Cerebellar nuclear complex (tissue), 1 donor: ENCODE measurements at places on chromosomes 1 and 21.

- no peak for DNase-seq
Observed at GRCh38 chr1:206856674-206857464, 8.6 kb upstream of the IL20 start.

DNA sequence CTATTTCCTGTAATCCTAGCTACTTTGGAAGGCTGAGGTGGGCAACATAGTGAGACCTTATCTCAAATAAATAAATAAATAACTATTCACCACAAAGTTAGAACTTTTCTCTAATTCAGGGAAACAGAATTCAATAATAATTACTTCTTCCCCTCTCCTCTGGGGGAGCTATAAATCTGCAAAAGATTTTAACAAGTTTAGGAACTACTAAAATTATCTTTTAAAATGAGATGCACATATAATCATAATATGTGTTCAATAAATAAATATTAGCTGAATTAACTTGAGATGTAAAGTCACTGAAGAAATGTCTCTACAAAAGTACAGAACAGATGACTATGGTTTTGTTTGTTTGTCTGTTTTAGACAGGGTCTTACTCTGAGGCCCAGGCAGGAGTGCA is 14.1 kb downstream of the WDR47 start:
- DNase-seq, result no peak

DNA sequence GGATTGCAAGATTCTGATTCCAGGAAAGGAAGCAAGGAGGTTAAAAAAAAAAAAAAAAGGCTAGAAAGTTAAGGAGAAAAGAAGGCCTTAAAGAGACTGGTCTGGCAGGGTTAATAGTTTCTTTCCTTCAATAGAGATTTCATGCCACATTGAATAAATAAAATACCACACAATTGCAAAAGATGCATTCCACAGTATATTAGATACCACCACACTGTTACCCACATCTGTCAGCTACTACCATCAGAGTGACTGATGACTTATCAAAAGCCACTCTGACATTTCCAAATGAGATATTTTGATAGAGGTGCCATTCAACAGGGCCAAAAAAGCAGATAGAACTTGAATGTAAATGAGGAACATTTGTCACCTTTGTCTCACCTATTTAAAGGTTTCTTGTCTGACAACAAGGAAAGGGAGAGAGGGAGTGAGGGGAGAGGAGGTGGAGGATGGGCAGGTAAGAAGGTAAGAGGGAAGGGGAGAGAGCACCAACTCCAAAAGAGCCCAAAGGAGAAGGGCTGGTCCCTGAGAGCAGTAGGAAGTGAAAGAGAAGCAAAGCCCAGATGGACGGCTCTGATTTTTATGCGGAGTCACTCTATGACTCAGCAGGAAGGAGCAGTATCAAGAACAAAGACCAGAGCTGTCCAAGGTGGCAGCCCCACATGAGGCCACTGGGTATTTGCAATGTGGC is 38.3 kb downstream of the LRRN2 start:
- no peak for DNase-seq

DNA sequence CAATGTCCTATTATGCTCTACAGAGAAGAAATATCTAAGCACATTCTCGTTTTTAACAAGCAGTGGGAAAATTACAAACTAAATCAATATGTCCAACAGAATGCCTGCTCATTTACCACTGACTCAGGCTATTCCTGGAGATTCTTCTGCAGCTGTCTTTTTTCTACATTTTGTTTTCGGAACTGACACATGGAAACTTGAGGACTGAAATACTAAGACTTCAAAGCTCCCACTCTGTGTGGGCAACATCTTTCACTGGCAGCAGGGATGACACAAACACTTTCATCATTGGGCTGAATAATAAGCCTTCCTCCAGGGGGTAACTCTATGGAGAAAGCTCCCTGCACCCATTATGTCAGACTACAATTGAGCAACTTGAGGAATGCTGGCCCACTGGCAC is 175.5 kb upstream of the NCAM2 start:
- DNase-seq, result no peak

GRCh38 chr1:156025876-156026275 is 5.1 kb upstream of the SSR2 start:
- no peak for DNase-seq

DNA sequence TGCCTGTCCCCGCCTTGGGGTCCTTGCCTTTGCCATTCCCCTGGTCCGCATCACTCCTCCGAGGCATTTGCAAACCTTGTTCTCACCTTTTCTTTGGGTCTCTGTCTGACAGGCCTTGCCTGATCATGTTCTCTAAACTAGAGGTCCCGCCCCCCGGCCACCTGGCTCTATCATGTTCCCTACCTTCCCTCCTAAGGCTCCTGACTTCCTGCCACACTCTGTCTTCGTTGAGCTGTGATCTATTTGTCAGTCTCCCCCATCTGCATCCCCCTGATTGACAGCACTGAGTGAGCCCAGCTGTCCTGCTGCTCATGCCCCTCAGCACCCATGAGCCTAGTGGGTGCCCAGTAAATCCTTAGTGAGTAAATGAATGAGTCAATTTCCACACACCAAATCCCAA is 22.8 kb downstream of the ERG start:
- DNase-seq, result no peak

GRCh38 chr1:26389604-26390247 is 17.2 kb upstream of the ZNF683 start:
- no peak for DNase-seq

DNA sequence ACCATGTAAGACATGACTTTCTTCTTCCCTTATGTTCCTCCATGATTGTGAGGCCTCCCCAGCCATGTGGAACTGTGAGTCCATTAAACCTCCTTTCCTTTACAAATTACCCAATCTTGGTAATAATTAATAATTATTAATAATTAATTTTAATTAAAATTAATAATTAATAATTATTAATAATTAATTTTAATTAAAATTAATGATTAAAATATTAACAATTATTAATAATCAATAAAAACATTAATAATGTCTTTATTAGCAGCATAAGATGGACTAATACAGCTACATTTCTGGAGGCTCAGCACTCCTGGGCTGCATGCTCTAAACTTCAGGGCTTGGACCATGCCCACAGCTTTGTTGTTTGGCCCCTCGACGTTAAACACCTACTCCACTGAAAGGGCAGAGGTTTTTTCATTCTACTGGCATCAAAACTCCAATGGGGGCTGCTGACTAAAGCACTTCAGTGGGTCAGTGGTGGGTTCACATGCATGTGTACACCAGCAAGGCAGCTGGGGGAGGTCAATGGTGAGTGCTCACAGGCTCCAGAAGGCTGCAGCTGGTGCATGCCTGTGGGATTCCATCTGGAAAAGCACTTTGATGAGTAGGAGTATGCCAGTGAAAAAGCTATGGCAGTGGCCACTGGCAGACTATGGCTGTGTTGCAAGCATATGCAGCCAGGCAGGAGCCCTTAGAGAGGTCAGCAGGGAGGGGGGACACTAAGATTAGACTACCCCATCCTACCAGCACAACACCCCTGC is 561.3 kb downstream of the NCAM2 start:
- DNase-seq, result no peak

DNA sequence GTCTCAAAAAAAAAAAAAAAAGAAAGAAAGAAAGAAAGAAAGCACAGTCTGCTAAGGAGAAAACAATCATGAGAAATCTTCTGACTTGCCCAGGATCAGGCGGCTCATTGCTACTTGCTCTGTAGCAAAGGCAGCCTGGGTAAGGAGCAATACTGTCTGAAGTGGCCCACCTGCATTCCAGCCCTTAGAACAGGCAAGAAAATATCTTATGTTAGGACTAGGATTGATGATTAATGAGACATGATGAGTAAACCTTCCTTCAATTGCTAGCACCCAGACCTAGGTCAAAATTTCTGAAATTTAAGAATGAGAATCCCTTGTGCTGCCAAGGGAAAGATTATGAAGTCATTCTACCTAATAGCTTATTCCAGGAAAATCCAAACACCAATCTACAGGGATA is 140.8 kb downstream of the DSCAM start:
- no peak for DNase-seq

DNA sequence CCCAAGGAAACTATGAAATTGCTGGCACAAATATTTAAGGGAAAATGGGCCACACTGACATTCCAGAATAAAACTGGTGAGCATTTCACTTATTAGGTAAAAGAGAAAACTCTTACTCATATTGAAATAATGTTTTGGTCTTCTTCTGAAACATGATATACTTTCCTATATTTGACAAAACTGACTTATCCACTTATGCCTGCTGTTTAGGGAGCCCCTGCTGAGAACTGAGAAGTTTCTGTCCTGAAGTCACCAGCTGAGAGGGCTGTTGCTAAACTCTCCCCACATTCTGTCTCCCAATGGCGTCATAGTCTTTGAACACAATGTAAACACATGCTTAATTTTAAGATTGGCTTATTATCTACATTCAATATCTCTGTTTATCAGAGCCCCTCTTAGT is 46.8 kb upstream of the ZC3H11B start:
- DNase-seq, result no peak

DNA sequence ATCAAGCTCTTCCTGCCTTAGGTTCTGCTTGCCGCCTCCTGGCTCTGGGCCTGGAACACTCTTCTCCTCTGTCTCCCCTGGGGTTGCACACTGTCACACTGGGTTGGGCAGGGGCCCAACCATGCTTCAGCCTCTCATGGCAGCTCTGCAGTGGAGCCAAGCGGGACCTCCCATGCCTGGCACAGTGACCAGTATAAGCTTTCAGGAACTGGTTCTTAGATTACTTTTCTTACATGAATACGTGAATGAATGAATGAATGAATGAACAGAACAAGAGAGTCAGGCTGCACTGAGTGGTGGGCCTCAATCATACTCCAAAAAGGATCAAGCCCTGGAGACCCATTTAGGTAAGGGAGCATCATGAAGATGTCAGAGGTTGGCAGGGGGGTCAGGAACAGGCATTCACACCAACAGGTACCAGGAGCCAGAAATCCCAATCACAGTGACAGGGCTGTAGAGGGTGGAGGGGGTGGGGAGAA is 30.8 kb upstream of the TMEM125 start:
- DNase-seq, result no peak

GRCh38 chr1:114081437-114082303 is 72.0 kb downstream of the SYT6 start:
- DNase-seq, result no peak

- no peak for DNase-seq
Observed at GRCh38 chr1:61672376-61672775, 52.6 kb downstream of the TM2D1 start.

- DNase-seq, result no peak
Observed at GRCh38 chr1:155272466-155273342, 600 bp downstream of the CLK2 start.

DNA sequence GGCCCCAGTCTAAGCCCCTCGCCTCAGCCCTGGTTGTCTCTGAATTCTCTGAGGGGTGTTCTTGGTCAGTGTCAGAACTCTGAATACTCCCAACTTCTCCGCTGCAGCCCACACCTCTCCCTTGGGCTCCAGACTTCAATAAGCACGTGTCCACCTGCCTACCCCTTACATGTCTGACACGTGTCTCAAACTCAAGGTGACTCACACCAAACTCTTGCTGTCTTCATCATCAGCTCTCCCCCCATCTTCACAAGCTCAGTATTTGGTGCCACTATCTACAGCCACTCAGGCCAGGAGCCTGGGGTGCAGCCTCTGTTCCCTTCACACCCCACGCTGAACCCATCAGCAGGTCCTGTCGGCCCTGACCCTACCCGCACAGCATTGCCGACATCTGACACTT is 18.8 kb upstream of the UBXN10 start:
- no peak for DNase-seq

DNA sequence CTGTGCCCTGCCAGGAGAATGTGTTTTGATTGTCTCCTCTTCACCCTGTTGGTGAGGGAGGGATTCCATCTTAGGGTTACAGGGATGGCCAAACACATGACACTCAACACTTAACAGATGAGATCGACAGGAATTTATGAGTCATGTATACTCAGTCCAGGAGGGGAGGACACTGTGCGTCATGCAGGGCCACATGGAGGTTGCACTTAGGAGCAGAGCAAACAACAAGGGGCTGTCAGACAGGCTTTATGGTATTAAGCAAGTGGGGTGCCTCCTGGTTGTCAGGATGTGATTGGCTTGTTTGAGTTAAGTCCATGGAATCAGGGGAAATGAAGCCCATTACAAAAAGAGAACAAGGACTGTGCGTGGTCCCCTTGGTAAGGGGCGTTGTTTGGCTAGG is 26.9 kb downstream of the EDARADD start:
- no peak for DNase-seq

GRCh38 chr1:112673592-112674439 is 643 bp upstream of the MOV10 start:
- no peak for DNase-seq

GRCh38 chr1:58584082-58584895 is 7.2 kb upstream of the TACSTD2 start:
- DNase-seq, result no peak

DNA sequence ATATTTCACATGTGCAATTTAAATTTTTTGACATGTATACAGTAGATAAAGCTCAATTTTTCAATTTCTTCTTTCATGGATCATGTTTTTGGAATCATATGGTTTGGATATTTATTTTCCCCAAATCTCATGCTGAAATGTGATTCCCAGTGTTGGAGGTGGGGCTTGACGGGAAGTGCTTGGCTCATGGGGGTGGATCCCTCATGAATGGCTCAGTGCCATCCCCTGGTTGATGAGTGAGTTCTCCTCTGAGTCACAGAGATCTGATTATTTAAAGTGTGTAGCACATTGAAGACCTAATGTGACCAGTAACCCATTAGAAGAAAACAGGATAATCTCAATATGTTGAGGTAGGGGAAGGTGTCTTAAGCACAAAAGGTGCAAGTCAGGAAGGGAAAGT is 9.1 kb upstream of the IFI16 start:
- DNase-seq, result no peak

GRCh38 chr1:66035616-66036245 is 243.0 kb downstream of the PDE4B start:
- no peak for DNase-seq

DNA sequence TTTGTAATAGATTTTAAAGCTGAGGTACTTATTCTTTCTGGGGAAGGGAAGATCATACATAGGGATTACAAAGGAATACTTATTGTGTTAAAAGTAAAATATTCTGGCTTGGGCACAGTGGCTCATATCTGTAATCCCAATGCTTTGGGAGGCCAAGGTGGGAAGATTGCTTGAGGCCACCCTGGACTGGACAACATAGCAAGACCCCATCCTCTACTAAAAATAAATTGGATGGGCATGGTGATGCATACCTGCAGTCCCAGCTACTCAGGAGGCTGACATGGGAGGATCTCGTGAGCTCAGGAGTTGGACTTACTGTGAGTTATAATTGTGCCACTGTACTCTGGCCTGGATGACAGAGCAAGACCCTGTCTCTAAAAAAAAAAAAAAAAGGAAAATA is 27.6 kb downstream of the GABPB2 start:
- no peak for DNase-seq

GRCh38 chr1:71047635-71048607 is at the start of gene PTGER3:
Gene PTGER3, minus strand, starts transcription at chr1:71047816. Its CDS starts 239 bp downstream, at chr1:71047577.
- no peak for DNase-seq
